Lung microvascular endothelial cell (primary cell): ENCODE measurements at places on chromosomes 3 and 15. TPM values are rescaled to one million over a fixed set of nuclear protein-coding genes. Genes with fewer than 3 reads are reported as not detected.
A peak's percentile ranks its signal among the peaks of the same experiment; 100 is the strongest.

The ADAMTS7 gene
- total RNA-seq, result 2.6 and 7.0 TPM in 2 replicates

The GOLGA6L22 gene
- total RNA-seq, result not detected in 2 replicates

The FRMD5 gene
- total RNA-seq, result 0.99 and 1.5 TPM in 2 replicates

The LHFPL4 gene
- under 0.01 TPM in 2 replicates for total RNA-seq

The TRH gene
- total RNA-seq, result not detected in 2 replicates

The WDR76 gene
- total RNA-seq, result 3.2 and 5.4 TPM in 2 replicates

The CHRM5 gene
- 0.20 and 0.22 TPM in 2 replicates for total RNA-seq

The HHATL gene
- not detected in 2 replicates for total RNA-seq

The GPR160 gene
- 0.99 and 1.7 TPM in 2 replicates for total RNA-seq

DNA sequence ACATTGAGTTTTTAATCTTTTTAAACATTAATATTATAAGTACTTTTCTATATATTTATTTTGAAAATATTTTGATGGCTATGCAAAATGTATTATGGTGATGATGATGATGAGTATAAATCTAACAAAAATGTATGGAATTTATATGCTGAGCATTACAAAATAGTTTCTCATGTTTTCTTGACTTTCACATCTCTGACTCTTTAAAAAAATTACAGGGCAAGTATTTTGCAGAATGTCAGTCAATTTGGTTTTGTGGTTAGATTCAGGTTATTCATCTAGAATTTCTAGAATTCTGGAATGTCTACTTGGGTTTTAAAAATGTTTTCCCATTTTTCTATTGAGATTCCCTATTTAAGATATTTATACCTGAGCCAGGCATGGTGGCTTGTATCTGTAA is 41.7 kb upstream of the ANP32A start:
- no peak for DNase-seq

GRCh38 chr3:45730409-45731154 is 41.4 kb downstream of the SACM1L start:
- DNase-seq, result no peak

DNA sequence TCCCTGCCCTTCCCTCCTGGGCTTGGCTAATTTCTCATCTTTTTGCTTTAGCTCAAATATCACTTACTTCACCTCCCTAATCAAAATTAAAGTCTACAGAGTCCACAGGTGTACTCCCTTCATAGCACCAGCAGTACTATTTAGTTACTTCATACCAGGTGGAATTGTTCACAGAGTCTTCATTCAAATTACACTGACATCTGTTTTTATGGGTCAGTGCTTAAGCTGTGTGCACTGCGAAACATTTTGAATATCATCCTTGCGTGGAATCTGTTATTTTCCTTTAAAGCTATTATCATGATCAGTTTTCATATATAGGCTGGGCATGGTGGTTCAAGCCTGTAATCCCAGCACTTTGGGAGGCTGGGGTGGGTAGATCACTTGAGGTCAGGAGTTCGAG is 2.7 kb upstream of the SERF2 start:
- no peak for DNase-seq

DNA sequence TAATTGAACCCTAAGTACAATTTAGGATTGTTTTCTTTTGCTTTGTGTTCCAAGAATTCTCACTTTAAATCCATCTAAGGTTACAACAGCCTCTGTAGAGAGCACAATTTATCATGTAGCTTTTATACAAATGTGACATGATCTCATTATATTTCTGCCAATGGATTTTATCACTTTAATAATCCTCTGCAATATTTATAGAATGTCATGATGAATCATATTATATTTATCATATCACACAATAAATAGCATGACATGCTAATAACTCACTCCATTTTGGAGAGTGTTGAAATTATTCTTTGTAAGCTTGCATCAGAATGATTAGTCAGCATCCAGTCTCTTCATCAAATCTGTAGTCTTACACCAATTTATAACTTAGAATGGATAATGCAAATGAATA is 280.6 kb upstream of the ZNF717 start:
- DNase-seq, result no peak

- no peak for DNase-seq
Measured at GRCh38 chr3:12285003-12285555, 3.8 kb upstream of the PPARG start.

GRCh38 chr3:165549665-165550064 is 287.6 kb downstream of the BCHE start:
- no peak for DNase-seq

DNA sequence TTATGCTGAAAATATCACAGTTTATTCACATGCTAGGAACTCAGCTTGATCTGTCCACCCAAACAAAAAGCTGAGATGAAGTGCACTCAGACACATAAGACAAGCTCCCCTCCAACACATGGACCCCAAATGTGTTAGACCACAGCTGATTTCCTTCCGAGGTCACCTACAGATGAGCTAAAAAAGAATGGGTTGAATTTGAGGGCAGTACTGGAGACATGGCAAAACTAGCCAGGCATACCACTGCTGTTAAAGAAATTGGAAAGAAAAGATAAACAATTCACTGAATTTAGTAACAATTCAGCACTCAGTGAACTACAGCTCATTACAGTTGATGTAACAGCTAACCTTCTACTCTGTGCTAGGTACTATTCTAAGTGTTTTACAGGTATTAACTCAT is 15.5 kb downstream of the PARP9 start:
- no peak for DNase-seq

DNA sequence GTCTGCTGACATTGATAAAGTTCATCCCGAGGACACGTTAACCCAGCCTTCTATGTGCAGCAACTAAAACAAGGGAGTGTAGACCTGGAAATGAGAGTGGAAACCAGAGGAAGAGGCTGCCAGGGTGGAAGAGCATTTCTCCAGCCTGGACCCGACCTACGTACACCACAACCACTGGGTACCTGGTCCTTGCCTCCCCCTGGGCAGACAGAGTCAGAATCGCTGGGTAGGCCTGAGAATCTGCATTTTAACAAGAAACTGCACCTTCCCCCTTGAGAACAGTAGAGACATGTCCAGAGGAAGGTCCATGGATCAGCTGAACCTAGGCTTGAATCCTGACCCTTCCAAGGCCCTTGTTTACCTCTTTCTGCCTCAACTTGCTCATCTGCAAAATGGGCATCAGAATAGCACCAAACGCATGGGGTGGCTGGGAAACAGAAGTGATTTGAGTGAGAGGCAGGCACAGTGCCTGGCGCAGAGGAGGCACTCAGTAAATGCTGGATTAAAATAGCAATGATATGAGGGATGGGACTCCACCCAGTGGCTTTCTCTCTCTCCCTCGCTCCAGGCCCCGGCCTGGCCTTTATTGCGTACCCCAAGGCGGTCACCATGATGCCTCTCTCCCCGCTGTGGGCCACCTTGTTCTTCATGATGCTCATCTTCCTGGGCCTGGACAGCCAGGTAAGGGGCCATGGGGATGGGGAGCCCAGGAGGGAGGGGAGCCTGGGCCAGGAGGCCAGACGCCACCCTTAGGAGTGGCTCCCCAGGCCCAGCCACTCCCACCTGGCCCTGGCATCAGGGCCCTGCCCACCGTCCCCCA is 66.9 kb upstream of the SLC6A1 start:
- no peak for DNase-seq

DNA sequence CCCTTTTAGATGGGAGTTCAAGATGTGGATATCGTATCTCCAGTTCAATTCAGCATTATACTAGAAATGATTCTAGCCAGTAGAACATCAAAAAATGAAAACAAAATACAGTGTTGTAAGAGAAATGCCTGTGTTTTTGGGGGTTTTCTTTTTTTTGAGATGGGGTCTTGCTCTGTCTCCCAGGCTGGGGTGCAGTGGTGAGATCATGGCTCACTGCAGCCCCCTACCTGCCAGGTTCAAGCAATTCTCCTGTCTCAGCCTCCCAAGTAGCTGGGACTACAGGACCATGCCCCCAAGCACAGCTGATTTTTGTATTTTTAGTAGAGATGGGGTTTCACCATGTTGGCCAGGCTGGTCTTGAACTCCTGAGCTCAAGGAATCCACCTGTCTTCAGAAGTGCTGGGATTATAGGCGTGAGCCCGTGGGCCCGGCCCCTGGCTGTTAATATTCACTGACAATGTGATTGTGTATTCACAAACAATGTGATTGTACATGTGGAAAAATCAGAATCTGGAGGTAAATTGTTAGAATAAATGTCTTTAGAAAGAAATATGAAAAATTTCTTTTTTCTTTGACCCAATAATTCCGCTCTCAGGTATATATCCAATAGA is 59.0 kb downstream of the ARIH1 start:
- DNase-seq, result peak; percentile 34

- no peak for DNase-seq
Measured at GRCh38 chr3:54671511-54671910, 256.3 kb downstream of the LRTM1 start.

DNA sequence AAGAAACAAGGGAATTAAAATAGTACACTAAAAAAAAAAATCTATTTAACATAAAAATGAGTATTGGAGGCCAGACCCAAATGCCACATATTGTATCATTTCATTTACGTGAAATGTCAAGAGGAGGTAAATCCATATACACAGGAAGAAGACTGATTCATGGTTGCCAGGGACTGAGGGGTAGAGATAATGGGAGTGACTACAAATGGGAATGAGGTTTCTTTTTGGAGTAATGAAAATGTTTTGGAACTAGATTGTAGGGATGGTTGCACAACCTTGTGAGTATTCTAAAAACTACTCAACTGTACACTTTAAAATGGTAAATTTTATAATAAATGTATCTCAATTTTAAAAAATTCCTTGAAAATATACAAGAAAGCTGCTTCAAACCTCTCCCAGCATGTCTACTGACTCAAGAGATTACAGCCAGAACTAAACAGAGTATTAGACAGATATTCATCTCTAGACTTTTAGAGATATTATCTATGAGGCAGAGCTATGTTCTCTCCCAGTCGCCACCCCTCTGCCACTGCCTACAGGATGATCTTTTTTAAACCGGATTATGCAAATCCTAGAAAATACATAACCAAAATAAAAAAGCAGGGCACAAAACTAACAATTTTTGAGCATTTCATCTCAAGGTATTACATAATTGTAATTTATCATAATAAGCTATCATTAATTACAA is 6.2 kb downstream of the HLTF start:
- peak; percentile 65 for DNase-seq

GRCh38 chr3:32502118-32502945 is at the start of gene CMTM6:
CMTM6 (minus strand) TSS chr3:32502852; CDS start chr3:32502745, 107 bp downstream.
- DNase-seq, result peak; percentile 78

- peak; percentile 23 for DNase-seq
Measured at GRCh38 chr3:71189480-71189879, 394.0 kb downstream of the FOXP1 start.

DNA sequence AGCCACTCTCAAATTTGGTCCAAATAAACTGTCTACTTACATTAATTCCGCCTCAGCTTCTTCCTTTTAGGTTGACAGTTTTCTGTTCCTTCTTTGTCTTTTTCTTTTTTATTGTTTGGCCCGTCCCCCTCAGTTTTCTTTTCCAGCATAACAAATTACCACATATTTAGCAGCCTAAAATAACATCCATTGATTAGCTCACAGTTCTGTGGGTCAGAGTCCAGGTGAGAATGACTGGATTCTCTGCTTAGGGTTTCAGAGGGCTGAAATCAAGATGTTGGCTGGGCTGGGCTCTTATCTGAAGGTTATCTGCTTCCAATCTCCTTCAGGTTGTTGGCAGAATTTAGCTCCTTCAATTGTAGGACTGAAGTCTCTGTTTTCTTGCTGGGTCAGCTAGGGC is 24.6 kb upstream of the LCTL start:
- no peak for DNase-seq

DNA sequence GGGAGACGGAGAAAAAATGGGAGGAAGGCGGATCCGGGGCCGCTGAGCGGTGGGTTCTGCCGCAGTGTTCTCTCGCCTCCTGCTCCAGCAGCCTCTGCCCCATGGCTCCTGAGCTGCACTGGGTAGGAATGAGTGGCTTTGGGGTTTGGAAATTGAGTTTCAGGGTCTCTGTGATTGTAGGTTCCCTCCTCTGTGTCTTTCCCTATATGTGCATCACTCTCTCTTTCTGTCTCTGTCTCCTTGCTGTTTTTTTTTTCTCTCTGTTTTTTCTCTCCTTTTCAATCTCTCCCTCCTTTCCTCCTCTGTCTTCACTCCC is 1.9 kb downstream of the GRM7 start:
- DNase-seq, result no peak

DNA sequence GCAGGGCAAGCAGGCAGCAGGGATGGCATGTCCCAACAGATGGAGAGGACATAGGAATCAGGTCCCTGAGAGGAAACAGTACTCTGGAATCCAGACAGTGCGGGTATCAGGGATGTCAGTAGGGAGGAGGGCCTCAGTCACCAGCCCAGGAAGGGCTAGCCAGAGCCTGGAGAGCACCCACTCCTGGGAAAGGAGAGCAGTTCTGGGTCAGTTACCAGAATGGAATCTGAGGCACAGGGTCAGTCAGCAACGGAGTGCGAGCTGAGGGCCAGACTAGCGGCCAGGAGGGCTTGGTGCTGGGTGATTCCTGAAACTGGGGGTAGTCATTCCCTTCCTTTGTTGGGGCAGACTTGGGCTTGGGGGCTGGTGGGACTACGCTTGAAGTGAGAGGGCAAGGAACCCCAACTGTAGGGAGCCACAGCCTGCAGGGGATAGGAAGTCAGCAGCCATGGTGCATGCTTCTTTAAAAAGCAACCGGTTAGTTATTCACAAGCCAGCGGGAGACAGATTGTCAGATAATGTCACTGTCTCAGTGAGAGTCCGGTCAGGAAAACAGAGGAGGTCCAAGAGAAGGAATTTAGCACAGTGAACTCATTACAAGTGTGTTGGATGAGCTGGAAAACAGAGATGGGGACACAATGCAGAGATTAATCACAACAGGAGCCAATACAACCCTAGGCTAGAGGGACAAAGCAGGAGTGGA is 27.9 kb downstream of the PLA1A start:
- no peak for DNase-seq

DNA sequence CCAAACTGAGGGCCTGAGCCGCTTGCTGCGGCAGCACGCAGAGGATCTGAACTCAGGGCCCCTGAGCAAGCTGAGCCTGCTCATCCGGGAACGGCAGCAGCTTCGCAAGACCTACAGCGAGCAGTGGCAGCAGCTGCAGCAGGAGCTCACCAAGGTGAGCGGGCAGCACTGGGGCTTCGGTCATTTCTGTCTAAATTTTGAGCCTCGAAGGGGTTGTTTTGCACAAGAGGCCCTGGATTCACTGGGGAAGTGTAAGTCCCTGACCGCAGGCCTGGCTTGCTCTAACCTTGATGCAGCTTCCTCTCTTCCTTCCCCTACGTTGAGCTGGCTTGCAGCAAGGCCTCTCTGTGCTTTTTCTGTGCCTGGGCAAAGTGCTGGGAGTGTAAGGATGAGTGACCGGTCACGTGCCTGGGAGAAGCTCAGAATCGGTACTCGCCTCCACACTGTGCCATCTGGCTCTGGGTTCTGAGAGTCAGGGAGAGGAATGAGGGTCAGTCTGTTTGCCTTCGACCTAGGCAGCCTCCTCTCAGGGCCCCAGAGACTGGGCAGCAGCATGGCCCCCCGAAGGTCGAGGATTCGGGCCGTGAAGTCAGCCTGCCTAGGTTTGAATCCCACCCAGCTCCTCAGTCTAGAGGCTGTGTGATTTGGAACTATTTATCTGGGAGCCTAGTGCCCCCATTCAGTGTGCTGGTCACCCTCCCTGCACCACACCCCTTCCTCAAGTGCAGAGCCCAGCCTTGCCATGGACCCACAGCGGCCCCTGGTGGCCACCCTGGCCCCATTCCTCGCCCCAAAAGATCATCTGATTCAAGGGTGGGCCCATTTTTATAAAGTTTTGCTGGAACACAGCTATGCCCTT is 1.4 kb downstream of the FES start:
- peak; percentile 82 for DNase-seq

GRCh38 chr15:25732191-25732590 is 130.9 kb downstream of the ATP10A start:
- DNase-seq, result no peak
